Stimulated activated CD4-positive, alpha-beta T cell treated with anti-CD3 and anti-CD28 coated beads, Interleukin-12 subunit alpha, Interleukin-12 subunit beta, amount 100 ng/mL, for 48 hours (primary cell): ENCODE measurements at places on chromosomes 13 and 19.

DNA sequence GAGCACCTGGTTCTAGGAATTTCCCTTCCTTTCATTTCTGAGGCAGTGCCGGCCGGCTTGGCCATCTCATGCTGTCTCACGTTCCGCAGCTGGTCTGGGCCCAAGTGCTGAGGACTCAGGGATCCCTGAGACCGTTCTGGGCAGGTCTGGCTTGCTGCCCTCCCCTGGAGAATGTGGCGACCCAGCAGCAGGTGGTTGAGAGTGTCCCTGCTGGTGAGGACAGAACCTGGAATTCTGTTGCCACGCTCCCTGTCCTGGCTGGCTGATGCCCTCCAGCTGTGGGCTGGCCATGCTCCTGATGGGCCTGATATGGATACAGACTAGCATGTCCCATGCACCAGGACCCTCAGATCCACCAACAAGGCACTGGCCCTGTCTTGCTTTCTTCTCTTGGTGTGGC is 114.0 kb upstream of the C1QTNF9B start:
- DNase-seq: no peak

DNA sequence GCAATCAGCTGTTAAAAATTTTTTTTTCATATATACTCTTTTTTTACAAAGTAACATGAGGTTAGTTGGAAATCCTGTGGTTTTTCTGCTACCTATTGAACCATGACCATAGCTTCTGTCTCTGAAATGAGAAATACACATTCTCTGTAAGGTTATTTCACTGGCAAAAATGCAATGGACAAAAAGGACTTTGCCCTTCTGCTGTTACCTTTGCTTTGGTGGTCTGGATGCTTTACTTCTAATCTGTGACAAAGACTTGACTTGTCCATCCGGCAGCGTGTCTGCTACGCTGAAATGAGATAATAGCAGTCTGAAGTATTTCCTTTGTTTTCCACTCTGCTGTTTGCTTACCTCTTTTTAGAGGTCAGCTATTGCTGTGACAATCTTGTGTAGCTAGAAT is 412.8 kb downstream of the SLITRK6 start:
- no peak for DNase-seq

DNA sequence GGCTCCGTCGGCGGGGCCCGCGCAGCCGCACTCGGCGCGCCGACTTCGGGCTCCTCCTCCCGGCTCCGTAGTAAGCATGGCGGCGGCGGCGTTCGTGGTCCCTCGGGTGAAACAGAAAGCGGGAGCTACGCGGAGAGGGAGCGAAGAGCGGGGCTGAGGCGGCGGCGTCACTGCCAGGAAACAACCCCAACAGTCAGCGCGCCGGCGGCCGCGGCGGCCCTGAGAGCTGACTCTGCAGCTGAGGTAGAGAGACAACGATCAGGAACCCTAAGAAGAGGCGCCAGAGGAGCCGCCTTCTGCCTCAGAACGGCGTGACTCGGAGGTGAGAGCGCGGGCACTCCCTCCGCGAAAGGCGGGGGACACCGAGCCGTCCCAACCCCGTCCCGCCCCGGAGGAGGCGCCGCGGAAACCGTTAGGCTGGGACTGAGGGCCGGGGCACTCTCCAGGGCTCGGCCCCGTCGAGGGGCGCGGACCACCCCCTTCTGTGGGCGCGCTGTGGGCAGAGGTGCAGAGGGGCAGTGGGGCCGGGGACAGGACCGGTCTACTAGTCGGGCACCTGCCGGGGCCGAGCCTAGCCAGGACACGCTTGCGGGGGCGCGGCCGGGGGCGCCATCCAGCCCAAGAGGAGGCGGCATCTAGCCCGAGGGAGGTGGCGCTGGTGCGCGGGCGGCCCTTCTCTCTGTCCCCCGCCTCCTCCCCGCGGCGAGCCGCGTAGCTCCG is at the start of gene FNDC3A:
Gene FNDC3A (plus strand): TSS at position 57 of the 720 bp plus-strand sequence. CDS start 30,279 bp downstream, outside the sequence.
- peak; percentile 76 for DNase-seq

DNA sequence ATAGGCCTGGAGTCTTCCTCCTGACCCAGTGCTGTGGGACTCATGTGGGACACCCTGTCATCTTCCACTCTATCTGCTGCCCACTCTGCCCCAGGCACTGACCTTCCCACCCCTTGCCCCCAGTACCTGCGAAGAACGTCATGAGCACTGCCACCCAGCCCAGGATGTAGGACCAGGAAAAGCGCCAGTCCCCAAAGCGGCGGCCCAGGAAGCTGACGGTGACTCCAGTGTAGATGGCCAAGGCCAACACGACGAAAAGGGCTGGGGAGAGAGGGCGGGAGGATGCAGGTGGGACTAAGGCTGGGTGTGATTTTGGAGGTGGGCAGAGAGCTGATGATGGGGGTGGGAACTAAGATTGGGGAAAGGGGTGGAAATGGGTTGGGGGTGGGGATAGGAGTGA is 7.4 kb downstream of the LIM2 start:
- no peak for DNase-seq
